Fibroblast of lung (primary cell): ENCODE measurements at places on chromosomes 16 and 17. TPM values are rescaled to one million over a fixed set of nuclear protein-coding genes. Genes with fewer than 3 reads are reported as not detected.

DNA sequence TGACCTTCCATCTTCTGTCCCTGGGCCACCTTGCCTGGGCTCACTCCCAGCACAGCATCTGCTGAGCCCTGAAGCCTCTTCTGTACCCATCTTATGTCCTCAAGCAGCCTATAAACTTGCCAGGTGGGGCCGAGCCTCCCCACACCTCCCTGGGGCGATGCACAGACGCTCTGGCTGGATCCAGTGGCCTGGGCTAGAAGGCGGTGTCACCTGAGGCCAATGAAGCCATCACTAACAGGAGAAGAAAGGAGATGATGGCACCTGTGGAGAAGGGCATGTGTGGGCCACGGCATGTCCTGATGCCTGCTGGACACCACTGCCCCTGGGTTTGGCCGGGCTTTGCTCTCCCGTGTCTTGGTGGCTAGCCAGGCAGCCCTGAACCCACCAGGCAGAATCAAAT, 45.5 kb downstream of the PEMT start:
- no peak for DNase-seq

GRCh38 chr16:27483088-27483437, 66.7 kb downstream of the GTF3C1 start:
- no peak for DNase-seq

The PLLP gene
- not detected in 2 replicates for total RNA-seq

GRCh38 chr17:44906010-44906646, 6.9 kb upstream of the EFTUD2 start:
- DNase-seq: peak; percentile 96

- no peak for DNase-seq
Measured at GRCh38 chr16:11681556-11681955, 13.3 kb downstream of the SNN start.

The HYDIN gene
- 1.3 and 1.7 TPM in 2 replicates for total RNA-seq

- DNase-seq: no peak
Measured at GRCh38 chr17:69516225-69516624, 101.7 kb downstream of the MAP2K6 start.

DNA sequence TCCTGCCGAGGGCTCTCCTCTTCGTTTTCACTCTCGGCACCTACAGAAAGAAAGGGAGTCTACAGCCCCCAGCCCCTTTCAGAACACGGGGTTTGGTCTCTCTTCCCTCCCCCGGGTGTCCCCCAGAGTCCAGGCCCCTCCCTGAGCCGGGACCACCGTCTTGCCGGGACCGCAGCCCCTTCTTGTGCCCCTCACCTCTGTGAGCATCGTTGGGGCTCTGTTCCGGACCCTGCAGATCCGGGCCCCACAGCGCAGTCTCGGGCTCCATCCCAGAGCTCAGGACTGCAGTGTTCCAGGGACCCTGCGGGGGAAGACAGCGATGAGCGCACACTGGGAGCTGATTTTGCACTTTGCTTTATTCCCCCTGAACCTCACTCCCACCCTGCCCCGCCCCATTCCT, 2.8 kb downstream of the ZNF629 start:
- no peak for DNase-seq

The BEAN1 gene
- not detected in 2 replicates for total RNA-seq

The KRTAP9-8 gene
- not detected in 2 replicates for total RNA-seq

The ABCA8 gene
- total RNA-seq: 42.6 and 47.2 TPM in 2 replicates

The NOXO1 gene
- under 0.01 TPM in 1 of 2 replicates, not detected in the other for total RNA-seq

The CHST5 gene
- under 0.01 TPM in 1 of 2 replicates, not detected in the other for total RNA-seq

- no peak for DNase-seq
Measured at GRCh38 chr16:75263963-75264445, 12.6 kb upstream of the BCAR1 start.

DNA sequence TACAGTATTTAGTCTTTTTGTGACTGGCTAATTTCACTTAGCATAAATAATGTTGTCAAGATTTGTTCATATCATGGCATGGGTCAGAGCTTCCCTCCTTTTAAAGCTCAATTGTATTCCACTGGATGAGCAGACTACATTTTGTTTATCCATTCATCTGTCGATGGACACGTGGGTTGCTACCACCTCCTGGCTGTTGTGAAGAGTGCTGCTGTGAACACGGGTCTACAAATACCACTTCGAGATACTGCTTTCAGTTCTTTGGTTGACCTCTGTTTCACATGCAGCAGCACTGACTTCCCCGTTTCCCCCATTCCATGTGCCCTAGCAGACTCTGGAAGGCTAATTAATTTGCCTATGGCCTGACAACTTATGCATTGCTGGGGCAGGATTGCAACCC, 285.4 kb downstream of the SHISA9 start:
- no peak for DNase-seq

GRCh38 chr17:60557805-60558204, 31.8 kb upstream of the APPBP2 start:
- DNase-seq: no peak

- no peak for DNase-seq
Measured at GRCh38 chr16:28192806-28193529, 18.8 kb downstream of the XPO6 start.

The NAGLU gene
- total RNA-seq: 22.3 and 31.9 TPM in 2 replicates

The GLTPD2 gene
- total RNA-seq: not detected in 2 replicates

The PRSS53 gene
- total RNA-seq: 1.0 and 1.7 TPM in 2 replicates

DNA sequence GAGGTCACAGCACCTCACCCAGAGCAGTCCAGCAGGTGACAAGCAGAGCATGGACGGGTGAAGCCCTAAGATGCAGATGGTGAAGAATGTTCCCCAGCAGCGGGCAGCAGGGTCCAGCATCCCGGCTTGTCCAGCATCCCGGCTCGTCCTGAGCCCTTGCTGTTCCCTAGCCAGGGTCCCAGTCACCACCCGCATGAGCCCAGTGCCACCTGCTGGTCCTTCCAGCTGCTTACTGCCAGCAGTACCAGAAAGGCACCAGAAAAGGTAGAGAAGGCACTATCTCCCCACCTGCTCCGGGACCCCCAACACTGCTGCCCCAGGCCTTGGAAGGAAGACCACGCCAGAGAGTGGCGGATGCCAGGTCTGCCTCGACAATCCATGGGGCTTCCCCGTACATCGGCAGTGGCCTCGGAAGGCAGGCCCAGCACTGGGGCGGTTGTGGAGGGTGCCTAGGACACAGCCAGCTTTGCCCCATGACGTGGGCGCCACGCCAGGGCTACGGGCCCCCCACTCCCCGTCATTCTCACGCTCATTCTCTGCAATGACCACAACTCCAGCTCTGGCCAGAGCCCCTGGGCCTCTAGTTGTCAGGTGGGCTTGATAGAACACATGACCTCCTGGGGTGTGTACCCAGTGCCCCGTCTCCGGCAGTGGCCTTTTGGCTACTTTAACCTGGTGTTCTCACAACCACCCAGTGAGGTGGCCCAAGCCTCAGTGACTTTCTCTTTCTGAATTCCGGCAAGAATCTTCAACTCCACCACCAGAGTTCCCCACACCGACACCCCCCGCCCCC, 1.4 kb downstream of the CENPX start:
- peak; percentile 84 for DNase-seq

GRCh38 chr17:28810437-28810836, 32.2 kb downstream of the FAM222B start:
- DNase-seq: no peak

DNA sequence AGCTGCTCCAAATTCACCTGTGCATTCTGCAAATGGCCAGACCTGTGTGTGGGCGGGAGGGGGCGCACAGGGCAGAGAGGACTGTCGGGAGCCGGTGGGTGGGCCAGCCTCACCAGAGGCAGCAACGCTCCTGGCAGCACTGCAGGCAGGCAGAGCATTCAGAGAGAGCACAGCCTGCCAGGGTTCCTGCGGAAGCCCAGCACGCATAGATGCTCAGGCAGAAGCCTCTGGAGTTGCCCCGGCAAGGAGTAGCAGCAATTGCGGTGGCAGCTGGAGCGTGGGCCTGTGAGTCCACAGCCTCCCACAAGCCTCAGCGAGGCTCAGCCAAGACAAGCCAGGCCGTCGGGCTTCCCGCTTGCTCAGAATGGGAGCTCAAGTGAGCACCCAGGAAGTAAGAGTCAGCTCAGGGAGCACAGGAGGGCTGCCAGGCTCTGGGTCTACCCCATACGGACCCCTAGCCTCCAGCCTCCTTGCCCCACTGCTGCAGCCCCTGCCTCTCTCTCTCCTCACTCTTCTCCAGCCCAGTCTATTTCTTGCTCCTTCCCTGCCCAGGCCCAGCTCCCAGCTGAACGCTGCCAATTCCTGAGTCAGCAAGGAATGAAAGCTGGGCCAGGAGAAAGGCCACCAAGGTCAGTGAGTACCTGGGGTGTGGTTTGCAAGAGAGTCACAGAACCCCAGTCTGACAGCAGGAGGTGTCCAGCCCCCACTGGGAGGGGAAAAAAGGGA, 9.6 kb downstream of the EMC6 start:
- peak; percentile 71 for DNase-seq

GRCh38 chr17:76135810-76136188, 5.2 kb downstream of the FOXJ1 start:
- DNase-seq: no peak

The SLC52A1 gene
- total RNA-seq: 0.26 and 0.66 TPM in 2 replicates

- no peak for DNase-seq
Measured at GRCh38 chr17:62070900-62071299, 5.8 kb upstream of the MED13 start.

DNA sequence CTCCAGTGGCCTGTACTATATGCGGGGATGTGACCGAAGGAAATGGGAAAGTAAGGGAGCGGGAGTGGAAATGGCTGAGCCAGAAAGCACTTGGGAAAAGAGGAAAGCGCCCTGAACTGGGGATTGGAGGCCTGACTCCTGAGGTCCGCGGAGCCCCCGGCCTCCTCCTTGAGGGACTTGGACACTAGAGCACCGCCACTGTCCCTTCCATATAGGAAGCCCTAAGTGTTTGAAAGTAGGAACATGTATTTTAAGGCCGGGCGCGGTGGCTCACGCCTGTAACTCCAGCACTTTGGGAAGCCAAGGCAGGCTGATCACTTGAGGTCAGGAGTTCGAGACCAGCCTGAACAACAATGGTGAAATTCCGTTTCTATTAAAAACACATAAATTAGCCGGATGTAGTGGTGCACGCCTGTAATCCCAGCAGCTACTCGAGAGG, 530 bp upstream of the ZDHHC7 start:
- no peak for DNase-seq

DNA sequence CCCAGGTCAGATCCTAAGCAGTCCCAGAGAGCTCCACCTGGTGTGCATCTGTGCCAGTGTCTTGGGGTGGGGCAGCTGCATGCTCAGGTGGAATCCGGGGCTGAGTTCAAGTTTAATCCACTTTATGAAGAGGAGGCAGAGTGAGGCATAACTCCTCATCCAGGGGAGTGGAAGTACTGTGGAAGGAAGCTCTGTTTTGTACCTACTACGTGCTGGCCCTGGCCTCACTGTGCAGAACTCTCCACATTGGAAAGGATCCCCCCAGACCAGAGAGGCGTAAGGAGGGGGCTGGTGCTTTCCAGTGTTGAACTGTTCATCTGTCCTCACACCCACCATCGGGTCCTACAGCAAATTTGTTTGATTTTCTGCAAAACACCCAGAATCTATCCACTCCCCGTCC, 78.0 kb downstream of the ABCC6 start:
- no peak for DNase-seq

DNA sequence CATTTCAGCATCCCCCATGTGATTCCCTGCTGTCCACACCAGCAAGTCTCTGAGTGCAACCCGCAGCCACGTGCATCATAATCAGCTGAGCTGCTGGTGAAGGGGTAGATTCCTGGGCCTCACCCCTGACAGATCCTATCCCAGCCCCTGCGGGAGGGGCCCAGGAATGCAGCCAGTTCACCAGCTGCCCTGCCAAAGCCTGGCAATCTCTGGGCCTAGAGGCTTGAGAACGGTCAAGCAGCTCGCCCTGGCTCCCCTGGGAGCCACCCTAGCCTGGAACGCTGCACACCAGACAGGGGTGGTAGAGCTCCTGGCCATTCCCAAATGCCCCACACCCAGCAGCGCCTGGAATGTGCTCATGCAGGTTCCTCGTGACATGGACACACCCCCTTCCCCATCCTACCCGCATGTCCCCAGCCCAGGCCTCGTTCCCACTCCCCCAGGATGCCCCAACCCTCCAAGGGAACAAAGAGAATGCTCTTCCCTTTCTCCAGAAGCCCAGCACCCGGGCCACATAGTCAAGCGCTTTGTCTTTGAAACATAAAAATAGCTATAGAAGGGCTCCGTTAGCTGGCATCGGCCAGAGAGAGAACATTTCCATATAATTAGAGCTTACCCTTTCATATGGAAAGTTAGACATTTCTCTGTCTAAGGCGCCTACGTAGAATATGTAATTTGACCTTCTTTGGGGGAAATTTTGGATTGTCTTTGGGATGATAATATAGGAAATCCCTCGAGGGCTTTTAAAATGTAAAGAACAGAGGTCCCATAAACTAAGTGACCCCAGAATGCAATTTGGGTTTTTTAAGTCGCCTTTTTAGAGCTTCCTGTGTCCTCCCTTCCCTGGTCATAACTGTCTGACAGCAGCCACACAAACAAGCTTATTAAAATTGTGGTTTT, 3.4 kb downstream of the CEP295NL start:
- DNase-seq: peak; percentile 43

GRCh38 chr16:31700200-31700529, 172.5 kb downstream of the AHSP start:
- DNase-seq: no peak

- DNase-seq: no peak
Measured at GRCh38 chr17:49952912-49953497, 16.0 kb upstream of the DLX4 start.
